ENCODE measurements at places on chromosomes 3 and 15. TPM values are rescaled to one million over a fixed set of nuclear protein-coding genes. Genes with fewer than 3 reads are reported as not detected.

Gene STARD9
- total RNA-seq: 7.2 TPM

Gene SUCNR1
- 1.4 TPM for total RNA-seq

Gene PRC1
- total RNA-seq: 33.0 TPM

Gene SYNPR
- 105 TPM for total RNA-seq

Gene PLXND1
- total RNA-seq: 26.8 TPM

Gene NCEH1
- total RNA-seq: 13.6 TPM

Gene LRRC58
- 30.2 TPM for total RNA-seq

Gene UQCC5
- 4.6 TPM for total RNA-seq

Gene MAP6D1
- 9.9 TPM for total RNA-seq

Gene CHAC1
- 6.2 TPM for total RNA-seq

Gene SLCO2A1
- 0.69 TPM for total RNA-seq

Gene SERINC4
- 0.23 TPM for total RNA-seq
